ENCODE measurements at places on chromosomes 6 and 20.

GRCh38 chr6:147534116-147534860 lies 25.8 kb downstream of the SAMD5 start:
- no peak for DNase-seq

GRCh38 chr6:164396071-164397047 lies 913.0 kb downstream of the C6orf118 start:
- no peak for DNase-seq

DNA sequence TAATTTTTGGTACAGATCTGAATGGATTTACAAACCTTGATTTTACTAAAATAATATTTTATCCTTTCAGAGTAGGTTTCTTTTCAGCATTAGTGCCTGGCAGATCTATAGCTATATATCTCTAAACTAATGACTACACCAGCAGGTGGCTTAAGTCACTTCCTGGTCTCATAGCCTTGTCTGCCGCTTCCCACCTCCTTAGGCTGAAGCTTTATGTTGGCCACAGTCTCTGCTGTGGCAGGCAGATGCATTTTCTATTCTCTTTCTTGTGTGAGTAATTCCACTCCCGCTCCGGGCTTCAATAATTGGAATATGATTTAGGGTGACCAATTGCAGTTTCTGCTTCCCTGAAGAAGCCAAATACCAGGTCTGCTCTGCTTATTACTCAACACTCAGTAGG lies 226.8 kb upstream of the HS3ST5 start:
- peak; percentile 24 for DNase-seq

DNA sequence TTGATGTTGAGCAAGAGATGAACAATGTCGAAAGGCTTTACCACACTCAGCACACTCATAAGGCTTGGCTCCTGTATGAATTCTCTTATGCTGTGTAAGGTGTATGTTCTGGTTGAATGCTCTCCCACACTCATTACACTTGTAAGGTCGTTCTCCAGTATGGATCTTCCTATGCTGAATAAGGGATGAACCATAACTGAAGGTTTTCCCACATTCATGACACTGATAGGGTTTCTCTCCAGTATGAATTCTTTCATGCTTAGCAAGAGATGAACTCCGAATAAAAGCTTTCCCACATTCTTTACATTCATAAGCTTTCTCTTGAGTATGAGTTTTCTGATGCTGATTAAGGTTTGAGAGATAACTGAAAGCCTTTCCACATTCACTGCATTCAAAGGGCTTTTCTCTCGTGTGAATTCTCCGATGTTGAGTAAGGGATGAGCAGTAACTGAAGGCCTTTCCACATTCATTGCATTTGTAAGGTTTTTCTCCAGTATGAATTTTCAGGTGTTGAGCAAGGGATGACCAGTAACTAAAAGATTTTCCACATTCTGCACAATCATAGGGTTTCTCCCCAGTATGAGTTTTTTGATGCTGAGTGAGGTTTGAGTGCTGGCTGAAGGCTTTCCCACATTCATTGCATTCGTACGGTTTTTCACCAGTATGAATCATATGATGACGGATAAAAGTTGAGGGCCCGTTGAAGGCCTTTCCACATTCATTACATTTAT lies 21.1 kb downstream of the ZNF184 start:
- no peak for DNase-seq

DNA sequence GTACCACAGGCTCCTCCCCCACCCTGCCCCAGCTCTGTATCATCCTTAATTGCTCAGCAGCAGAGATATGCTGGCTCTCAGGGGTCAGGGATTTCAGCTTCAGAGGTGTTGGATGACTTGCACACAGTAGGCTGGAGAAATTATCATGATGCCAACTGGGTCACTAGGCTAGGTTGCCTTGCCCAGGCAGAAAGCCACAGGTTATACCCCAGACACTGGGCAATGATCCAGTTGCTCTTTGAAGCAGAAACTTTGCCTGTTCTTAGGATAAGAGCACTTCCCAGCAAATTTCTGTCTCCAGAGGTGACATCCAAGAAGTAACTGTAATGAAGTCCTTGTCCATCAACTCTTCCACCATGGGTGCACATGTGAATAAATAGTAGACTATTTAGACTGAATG lies 38.3 kb upstream of the SCML4 start:
- no peak for DNase-seq

DNA sequence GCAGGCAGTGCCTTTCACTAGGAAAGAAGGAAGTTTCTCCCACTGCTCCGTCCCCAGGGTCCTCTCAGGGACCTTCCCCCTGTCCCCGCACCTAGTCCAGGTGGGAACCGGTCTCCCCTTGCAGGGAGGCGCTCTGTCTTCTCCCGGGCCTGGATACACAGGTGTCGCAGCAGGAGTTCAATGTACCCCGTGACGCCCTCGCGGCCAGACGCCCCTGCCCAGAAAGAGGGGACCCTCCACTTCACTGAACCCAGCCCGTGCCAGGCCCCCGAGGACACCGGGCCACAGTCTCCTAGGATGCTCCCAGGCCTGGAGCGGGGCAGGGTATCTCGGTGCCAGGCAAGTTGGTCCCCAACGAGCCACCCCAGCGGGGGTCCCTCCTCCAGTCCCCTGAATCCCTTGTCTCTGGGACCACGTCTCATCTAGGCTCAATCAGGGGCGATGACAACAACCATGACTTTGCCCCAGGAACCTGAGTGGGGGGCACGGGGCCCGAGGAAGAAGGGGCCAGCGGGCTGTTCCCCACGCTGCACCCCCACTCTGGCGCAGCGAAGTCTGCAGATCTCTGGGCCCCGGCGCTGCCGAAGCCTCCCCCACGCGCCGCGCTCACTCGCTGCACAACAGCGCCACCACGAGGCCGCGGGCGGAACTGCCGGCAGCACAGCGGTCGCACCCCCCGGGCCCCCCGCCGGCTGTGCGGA lies 103.0 kb downstream of the EDN3 start:
- DNase-seq: peak; percentile 90
